ELF-1 (cell line): ENCODE measurements at places on chromosomes 6 and 20.
A peak's percentile ranks its signal among the peaks of the same experiment; 100 is the strongest.

- DNase-seq: no peak
Observed at GRCh38 chr6:99512033-99512432, 3.2 kb downstream of the USP45 start.

- peak; percentile 34 for DNase-seq
Observed at GRCh38 chr6:170011204-170012036, 260.0 kb downstream of the ERMARD start.

DNA sequence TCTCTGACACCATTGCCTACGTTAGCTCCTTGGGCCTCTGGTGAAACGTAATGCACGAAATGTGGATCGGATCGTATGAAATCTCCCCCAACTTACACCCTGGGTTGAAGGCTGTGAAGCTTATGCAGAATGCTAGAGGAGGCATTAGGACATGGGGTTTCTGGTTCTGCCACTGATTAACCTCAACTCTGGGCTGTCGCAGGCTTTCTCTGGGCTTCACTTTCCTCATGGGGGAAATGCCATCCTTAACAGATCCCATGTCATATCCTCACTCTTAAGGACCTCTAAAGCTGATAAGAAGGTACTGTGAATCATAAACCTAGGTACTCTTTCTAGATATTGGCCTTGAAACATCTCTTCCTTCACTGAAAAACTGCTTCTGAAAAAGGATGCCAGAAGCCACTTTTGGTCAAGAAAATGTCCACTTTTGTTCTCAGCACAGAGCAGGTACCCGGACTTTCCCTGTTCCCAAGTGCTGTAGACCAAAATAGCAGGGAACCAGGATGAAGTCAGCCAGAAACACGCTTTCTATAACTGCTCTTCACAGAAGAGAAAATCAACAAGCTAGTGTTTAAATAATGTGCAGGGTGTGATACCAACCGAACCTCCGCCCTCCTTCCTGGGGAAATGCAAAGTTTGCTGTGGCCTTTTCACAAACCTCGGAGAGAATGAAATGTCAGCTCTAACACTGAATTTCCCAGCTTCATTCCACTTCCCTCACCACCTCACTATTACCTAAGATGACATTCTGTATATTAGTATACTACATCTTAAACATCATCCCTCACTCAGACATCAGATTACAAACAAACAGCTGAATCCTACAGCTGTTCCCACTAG is 118.9 kb downstream of the BACH2 start:
- no peak for DNase-seq

DNA sequence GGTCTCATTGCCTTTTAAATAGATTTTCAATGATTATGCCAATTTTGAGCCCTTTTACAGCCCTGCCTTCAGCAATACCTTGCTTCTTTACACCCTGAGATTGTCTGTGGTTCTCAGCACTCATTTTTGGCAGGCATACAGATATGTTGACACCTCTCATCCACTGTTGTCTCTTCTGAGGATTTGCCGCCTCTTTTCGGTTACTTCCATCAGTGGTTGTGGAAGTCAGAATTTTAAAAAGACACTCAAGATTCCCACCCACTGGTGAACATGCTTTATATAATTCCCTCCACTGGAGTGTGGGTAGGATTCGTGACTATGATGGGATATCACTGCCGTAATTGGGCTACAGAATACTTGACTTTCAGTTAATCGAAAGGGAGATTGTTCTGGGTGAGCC is 37.4 kb upstream of the KIF13A start:
- no peak for DNase-seq

DNA sequence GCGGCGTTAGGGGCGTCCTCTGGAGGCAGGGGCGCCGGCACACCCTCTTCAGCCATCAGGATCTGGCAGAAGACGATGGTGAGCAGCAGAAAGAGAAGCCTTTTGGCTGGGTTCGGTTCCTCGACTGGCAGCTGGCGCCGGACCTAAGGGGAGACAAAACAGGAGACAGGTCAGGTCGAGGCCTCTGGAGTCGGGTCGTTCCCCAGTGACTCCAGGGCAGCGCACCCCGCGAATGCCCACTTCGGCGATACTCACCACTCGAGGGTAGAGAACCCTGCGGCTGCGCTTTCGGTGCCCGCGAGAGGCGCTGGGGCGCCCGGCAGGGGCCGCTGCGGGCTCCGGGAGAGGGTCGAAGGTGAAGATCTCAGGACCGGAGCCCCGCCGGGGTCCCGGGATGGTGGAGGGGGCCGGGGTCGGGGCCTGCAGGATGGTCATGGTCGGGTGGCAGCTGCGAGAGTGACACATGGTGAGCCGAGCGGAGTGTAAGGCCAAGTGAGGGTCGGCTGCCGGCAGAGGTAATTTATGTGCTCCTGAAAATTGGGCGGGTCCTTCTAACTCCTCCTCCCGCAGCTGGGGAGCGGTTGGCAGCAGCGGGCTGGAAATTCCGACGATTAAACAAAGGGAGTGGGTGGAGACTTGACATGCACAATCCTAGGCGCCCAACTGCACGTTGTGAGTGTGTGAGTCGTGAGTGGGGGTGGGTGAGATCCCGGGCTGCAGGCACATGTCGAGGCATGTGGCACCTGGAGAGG is at the start of gene IER3:
Gene IER3 (minus strand): TSS at position 494 of the 752 bp plus-strand sequence. CDS start 29 bp downstream, at position 465.
- peak; percentile 95 for DNase-seq

- DNase-seq: no peak
Observed at GRCh38 chr6:111952821-111953540, 79.7 kb upstream of the FYN start.

DNA sequence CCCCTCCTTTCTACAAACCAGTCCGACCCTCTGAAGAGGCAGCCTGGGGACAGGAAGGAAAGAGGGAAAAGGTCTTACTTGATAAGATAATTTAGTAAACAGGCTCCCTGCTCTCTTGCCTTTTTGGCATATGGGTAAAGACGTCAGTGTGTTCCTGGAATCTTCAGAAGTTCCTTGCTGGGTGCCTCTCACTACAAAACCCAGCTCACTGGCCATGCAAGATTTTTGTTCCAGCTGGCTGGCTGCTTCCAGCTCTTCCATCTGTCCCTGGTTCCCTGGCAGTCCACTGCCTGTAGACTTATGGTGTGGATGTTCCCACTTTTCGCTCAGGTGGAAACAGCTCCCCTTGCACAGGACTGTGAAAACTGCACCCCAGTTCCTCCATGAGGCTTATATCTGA is 57.4 kb downstream of the MOCS1 start:
- no peak for DNase-seq

DNA sequence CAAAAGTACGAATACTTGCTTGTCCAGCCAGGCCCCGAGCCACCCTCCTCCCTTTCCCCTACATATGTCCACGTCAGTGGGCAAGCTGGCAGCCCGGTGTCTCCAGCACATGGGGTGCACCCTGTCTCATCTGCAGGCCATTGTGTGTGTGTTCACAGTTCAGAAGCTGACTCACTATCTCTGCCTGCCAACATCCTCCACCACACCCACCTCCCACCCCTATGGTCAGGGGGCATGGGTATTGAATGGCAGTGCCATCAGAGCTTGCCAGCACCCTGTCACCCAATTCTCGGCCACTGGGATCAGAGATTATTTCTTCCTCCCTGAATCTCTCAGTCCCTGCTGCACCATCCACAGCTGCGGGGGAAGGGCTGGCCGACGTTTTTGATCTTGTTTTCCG is 195.7 kb downstream of the FARS2 start:
- DNase-seq: no peak

GRCh38 chr6:134211297-134211696 is 106.6 kb downstream of the SGK1 start:
- DNase-seq: no peak

DNA sequence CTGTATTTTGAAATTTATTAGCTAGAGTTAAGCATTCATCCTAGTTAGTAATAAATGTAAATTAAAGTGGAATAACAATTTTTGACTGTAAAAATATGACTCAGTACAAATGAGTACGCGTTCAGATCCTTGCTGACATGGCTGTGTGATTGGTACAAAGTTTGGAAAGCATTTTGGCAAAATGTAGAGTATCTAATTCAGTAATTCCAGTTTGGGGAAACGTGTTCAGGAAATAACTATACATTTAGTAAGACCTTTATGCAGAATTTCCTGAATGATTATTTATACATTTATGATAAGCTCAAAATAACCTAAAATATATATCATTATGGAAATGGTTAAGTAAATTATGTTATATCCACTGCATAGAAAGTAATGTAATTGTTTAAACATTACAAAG is 8.0 kb downstream of the VTA1 start:
- DNase-seq: no peak

- peak; percentile 8 for DNase-seq
Observed at GRCh38 chr6:5840734-5841390, 165.9 kb downstream of the NRN1 start.

- DNase-seq: peak; percentile 89
Observed at GRCh38 chr6:14784596-14785492, 461.0 kb upstream of the JARID2 start.

GRCh38 chr20:7379621-7380220 is 560.5 kb downstream of the HAO1 start:
- no peak for DNase-seq
